Heart right ventricle (tissue), 16 donors: ENCODE measurements at places on chromosomes 7 and 10.

DNA sequence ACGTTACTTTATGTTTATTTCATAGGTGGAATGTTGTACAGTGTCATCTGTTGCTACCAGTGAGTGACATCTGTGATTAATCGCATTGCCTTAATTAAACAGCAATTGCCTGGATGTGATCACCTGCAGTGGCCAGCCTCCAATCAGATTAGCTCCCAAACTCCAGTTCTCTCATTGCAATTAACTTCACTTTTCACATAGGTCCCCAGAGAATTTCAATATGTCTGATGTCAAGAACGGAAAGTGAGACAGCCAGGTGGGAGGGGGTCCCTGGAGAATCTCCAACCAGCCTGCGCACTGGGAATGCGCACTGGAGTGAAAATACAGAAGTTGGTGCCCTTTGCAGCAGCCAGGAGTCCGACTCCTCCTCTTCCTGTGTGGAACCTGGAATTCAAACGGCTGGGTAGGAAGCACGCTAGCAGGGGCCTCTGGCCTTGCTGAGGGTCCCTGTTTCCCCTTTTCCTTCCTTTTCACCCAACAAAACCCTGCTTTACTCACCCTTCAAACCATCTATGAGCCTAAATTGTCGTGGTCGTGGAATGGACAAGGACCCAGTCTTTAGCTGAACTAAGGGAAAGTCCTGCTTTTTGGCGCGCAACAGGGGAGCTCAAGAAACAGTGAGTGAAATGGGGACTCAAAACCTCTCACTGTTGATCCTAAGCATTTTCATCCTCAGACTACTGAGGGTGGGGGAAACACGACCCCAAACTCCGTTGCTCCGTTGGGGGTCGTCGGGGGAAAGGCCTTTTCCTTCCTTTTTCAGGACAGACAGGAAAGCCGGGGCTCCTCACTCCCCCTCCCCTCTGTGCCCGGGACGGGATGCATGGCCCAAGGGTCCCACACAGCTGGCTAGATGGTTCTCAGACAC lies 1355.5 kb upstream of the LRRTM3 start:
- DNase-seq = peak; percentile 39

DNA sequence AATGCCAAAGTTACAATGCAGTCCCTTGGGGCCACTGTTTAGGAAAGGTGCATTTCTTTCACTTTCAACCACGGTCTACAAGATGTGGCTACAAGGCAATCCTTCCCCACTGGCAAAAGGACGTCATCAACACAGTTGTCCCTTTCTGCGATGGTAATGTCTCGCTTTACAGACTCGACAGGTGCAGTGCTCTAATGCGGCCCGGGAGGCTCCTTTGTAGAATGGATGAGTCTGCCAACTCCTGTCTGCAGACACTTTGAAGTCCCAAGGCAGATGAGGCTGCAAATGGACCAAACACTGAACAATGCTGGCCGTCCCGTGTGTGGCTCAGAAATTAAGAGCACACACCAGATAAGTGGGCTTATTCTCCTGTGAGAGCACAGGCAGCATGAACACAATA lies 133.7 kb downstream of the PIP4K2A start:
- no peak for DNase-seq

- DNase-seq = no peak
These were observed 30.2 kb downstream of the KDM7A start for GRCh38 chr7:140146574-140146973.

GRCh38 chr10:35172574-35172973 lies 45.9 kb downstream of the CREM start:
- DNase-seq = no peak

DNA sequence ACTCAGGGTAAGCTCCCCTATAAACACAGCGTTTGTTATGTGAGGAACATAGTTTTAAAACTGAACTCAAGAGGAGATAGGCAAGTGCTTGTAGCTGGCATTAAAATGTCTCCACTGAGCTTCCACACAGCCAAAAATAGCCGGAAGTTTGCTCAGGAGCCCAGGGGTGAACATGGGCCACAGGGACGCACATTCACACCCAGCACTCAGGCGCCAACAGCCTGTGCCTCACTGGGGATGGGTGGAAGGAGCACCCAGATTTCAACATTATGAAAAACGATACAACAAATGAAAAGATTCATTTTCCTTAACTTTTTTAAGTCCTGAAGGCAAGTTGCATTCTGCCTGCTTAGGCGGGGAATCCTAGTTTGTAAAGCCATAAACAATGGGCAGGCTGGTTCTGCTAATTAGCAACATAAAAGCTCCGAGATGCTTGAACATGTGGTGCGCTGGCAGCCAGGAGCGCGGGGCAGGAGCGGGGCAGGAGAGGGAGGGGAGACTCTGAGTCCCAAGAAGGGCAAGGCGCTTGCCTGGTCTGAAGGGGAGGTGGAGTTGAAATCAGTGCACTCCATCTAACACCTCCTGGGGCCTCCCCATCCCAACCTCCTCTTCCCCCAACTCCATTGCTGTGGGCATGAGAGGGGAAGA lies 235.9 kb downstream of the COBL start:
- no peak for DNase-seq

GRCh38 chr7:121575194-121575765 lies 179.2 kb upstream of the FAM3C start:
- DNase-seq = no peak

- DNase-seq = no peak
These were observed 22.2 kb downstream of the LBX1 start for GRCh38 chr10:101207026-101207425.
